KG1 (cell line): ENCODE measurements at places on chromosomes 12 and 14.

GRCh38 chr12:121673013-121673511 lies 3.6 kb upstream of the MORN3 start:
- no peak for DNase-seq

DNA sequence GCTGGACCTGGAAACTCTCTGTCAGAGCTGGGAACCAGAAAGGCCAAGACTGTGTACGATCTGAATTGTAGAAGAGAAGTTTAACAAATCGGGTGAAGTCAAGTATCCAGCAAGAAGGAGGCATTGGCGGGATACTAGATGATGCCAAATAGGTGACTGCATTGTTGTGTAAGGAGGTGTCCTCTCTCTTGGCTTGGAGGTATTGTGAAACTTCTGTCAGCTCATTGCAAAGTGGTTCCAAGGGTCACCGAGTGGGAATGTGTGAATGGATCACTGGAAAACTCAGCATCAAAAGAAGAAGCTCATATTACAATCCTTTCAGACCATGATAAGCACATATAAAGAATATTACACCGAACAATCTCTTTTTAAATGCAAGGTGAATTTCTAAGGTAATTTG lies 11.7 kb downstream of the NAV3 start:
- DNase-seq = no peak

- DNase-seq = no peak
Observed at GRCh38 chr12:106680280-106680679, 94.2 kb upstream of the RIC8B start.

- DNase-seq = no peak
Observed at GRCh38 chr12:90770861-90771260, 184.1 kb downstream of the CCER1 start.

DNA sequence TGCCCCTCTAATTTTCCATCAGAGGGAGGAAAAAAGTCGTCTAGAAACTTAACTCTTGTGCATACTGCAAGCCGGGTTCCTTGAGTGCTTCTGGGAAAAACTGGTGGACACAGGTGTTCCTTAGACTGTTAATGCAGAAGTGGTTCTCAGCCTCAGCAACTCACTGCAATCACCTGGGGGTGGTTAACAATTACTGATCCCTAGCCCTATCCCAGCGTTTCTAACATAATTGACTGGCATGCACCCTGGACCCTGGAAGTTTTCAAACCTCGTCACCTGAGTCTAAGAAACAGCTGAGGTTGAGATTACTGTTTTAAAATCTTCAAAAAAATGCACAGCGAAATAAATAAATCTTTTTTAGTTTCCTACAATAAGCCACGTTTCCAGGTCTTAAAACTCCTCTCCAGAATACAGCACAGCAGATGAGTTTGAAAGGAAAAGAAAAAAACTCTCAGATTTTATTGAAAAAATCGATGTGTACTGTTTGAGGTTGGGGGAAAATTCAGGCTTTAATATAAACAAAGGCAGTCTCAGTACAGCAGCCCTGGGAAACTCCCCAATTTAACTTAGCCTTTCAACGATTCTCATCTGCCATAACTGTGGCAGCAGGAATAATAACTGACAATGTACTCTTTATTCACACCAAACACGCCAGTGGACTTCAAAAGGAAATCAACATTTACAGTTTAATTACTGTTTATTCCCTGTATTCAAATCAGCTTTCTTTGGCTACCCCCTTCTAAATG lies 45.4 kb downstream of the PHLDA1 start:
- no peak for DNase-seq

- no peak for DNase-seq
Observed at GRCh38 chr14:89164168-89165073, 252.6 kb downstream of the FOXN3 start.

DNA sequence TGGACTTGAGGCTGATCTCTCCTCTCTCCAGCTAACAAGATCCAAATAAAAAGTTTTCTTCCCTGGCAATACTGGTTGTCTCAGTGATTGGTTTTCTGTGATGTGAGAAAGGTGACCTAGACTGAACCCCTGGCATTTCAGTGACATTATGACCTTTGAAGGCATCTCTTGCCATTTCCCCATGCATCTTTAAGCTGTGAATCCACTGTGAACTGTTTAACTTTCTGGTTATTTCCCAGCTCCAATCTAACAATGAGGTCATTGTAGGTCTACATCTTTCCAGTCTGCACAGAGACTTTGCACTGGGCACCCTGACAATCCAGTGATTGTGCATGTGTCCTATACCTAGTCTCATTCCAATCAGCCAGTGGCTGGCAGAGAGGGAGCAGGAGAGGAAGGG lies 155.9 kb upstream of the NUDT4 start:
- no peak for DNase-seq

DNA sequence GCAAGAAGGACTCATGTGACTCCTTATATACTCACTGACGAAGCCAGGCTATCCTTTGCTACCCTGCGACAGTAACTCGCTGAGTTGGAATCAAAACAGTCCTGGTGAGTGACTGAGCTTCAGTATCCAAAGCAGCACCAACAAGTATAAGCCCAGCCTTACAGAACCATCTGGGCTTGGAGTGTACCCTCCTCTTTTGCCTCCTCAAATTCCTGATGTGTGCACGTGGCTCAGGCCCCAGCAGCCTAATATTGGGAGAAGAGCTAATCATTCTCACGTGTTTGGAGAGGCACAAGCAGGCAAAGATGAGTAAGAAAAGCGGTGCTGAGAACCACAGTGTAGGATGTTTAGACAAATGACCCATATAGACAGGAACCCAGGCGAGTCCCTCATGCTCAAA lies 34.4 kb downstream of the PPTC7 start:
- DNase-seq = no peak

DNA sequence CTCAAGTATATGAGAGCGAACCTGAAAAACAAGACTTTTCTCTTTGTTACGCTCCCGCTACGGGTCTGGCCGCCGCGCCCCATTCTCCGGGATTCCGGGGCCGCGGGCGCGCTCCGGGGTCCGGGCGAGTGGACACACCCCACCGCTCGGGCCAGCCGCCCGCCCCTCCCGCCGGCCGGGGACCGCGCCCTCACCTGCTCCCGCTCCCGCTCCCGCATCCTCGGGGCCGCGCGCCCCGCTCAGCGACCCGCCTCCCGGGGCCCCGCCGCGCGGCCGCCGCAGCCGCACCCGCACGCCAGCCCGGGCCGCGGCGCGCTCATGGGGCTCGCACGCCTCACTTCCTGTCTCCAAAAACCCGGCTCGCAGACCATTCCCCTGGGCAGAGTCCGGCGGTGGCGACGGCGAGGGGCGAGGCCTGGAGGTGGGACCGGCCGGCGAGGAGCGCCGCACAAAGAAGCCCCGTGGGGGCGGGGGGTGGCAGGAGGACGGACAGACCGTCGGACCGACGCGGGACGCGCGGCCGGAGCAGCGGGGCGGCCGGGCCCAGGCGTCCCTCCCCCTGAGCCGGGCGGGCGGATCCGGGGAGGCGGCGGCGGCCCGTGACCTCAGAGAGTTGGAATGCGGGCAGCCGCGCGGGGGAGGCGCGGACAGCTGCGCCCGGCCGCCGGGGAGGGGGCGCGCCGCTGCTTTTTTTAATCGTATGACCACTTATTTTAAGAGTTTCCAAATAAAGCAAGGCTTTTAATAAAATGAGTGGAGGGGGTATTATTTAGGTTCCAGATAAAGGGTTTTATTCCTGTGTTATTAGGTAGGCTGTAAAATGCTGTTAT lies at the start of gene PTPN21:
Gene PTPN21 (minus strand): TSS at position 551 of the 830 bp plus-strand sequence. CDS start 4,590 bp downstream, outside the sequence.
- DNase-seq = no peak

- DNase-seq = no peak
Observed at GRCh38 chr12:81347404-81347803, 269.5 kb downstream of the ACSS3 start.

GRCh38 chr14:62694075-62694474 lies 351.2 kb downstream of the KCNH5 start:
- DNase-seq = no peak

GRCh38 chr12:18567787-18568186 lies 170.0 kb downstream of the PLCZ1 start:
- no peak for DNase-seq

- DNase-seq = no peak
Observed at GRCh38 chr12:59593761-59594160, 2.1 kb upstream of the SLC16A7 start.

GRCh38 chr12:69354556-69355187 lies 4.9 kb upstream of the YEATS4 start:
- no peak for DNase-seq

DNA sequence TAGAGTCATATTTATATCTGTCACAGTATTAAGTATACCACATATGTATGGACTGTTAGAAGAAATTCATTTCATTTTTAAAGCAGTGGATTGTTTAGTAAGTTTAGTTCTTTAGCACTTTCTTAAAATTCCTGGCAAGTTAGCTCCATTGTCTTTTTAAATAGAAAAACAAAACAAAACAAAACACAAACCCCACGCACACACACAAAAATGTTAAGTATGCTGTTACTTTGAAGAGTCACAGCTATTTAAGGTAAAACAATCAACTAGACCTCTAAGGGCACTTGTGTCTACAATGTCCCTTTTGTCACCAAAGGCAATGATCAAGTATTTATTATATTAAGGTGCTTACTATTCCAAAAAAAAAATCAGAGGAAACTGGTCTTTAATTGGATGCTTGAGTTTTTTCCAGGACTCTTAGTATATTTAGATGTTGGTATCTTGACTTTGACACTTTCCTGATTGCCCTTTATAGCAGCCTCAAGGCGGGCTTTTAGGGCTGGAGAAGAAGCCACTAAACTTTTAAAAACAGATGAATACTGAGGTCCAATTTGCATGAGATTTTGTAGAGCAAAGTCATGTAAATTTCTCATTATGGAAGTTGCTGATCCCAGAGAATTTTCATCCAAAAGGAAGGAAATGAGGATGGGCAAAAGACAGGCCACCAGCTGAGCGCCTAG lies 85.5 kb upstream of the HECTD1 start:
- no peak for DNase-seq

DNA sequence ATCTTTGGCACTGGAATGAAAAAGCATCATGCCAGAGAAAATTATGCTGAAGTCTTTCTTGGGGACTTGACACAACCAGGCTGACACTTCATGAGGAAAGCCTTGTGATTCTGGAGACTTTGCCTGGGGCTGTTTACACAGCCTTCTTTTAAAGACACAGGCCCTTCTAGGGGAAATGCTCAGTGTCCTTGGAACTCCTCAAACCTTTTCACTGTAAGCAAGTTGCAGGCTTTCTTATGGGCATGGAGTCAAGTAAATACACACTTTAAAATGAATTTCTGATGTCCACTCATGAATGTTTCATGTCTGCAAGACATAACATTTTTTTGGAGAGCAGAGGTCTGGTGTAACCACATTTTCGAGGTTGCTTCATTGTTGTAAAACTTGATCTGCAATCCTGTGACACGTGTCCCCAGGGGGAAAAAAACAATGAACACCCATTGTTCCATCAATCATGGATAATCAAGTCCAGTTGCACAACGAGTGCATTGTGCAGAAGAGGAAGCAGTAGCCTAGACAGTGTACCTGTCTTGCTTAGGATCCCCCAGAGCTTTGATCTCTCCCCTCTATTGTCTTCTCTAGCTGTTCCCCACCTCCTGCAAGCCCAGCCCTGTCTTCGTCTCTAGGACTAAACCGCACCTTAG lies 155.1 kb upstream of the PRICKLE1 start:
- no peak for DNase-seq

DNA sequence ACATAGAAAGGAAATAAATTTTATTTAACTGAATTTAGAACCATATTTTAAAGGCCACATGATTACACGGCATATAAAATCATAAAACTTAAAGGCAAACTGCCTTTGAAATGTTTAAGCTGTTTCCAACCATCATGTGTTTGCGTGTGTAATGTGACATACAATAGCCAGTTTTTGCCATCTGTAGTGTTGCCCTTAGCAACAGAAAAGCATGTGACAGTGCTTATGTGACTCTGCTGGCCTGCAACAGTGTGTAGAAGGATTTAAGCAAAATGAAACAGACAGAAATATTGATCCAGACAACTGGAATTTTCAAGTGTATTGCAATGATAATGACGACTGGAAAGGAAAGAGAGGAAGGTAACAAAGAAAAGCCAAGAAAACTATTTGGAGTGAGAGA lies 49.5 kb downstream of the TSPAN19 start:
- no peak for DNase-seq

DNA sequence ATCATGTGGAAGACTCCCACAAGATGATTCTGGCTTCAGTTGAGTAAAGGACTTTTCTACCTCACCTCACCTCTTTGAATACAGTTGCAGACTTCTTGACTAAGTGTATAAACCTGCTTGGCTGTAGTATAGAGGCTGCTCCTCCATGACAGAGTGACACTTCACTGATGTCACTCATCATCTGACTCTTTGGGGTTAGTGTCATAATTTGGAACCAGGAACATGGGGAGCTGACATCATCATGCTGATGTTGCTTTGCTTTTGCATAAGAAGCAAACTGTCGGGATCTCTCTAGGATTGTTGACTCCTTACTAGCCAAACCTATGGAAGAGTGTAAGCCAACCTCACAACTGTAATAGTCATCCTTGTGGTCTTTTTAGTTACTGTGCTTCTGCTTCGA lies 75.2 kb upstream of the PDZRN4 start:
- no peak for DNase-seq

- DNase-seq = no peak
Observed at GRCh38 chr12:53825246-53826081, 73.7 kb upstream of the CISTR start.

DNA sequence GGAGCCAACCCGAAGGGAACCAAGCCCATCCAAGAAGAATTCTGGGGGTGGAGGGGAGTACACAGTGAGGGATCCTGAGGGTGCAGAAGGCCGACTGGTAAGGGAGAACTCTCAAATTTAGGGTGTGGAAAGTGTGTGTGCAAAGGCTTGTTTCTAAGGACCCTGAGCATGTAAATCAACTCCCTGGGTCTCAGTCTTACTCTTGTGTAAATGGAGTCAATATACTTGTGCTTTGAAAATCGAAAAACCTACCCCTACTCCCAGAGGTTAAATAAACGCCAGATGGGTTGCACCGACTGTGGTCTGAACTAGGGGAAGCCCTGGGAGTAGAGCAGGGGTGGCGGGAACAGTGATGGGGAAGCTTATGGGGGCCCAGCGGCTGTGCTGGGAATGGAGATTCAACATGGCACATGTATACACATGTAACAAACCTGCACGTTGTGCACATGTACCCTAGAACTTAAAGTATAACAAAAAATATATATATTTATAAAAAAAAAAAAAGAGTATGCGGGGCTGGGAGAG lies 6.0 kb downstream of the B4GALNT1 start:
- no peak for DNase-seq

DNA sequence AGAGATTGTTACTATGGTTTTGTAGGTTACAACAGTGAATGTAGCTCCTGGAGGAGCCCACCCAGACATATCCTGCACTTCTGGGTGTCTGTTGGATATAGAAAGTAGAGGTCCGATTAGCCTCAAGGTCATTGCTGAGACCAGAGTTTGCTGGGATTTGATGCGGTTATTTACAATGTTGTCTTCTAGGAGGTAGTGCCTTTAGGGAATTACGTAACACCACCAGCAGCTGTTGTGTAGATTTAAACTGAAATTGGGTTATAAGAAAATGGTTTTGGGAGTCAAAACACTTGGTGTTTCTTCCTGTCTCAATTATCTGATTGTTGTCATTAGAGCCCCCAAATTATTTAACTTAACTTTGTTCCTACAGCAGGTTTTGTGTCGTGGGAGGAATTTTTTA lies 225.3 kb upstream of the PELI2 start:
- DNase-seq = no peak
